GM23338 (cell line): ENCODE measurements at places on chromosomes 7 and 10. TPM values are rescaled to one million over a fixed set of nuclear protein-coding genes. Genes with fewer than 3 reads are reported as not detected.

PNLIPRP3 gene
- not detected in 2 replicates for polyA plus RNA-seq

TPK1 gene
- polyA plus RNA-seq, result 2.9 and 3.2 TPM in 2 replicates

MYOZ1 gene
- 1.9 and 2.7 TPM in 2 replicates for polyA plus RNA-seq

PRSS58 gene
- polyA plus RNA-seq, result not detected in 2 replicates

GIMAP4 gene
- polyA plus RNA-seq, result 0.19 TPM in 1 of 2 replicates, not detected in the other
